ENCODE measurements at places on chromosomes 2 and 18.

- peak; percentile 23 for DNase-seq
Observed at GRCh38 chr2:32572737-32573136, 55.1 kb upstream of the TTC27 start.

DNA sequence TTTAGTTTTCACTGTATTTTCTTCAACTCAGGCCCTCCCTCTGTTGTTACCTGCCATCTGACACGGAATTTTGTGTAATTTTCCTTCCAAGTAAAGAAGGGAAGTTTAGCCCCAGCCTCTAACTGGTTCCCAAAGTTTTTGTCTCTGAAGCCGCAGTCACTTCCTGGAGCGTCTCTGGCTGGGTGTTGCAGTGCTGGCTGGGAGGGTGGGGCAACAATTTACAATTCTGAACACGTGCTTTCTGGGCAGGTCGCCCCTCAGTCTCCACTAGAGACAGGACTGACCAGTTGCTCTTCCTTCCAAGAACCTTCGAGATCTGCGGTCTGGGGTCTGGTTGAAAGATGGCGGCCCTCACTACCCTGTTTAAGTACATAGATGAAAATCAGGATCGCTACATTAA, 3.5 kb downstream of the CNDP2 start:
- peak; percentile 40 for DNase-seq

- no peak for DNase-seq
Observed at GRCh38 chr2:222494104-222494739, 69.9 kb downstream of the SGPP2 start.

DNA sequence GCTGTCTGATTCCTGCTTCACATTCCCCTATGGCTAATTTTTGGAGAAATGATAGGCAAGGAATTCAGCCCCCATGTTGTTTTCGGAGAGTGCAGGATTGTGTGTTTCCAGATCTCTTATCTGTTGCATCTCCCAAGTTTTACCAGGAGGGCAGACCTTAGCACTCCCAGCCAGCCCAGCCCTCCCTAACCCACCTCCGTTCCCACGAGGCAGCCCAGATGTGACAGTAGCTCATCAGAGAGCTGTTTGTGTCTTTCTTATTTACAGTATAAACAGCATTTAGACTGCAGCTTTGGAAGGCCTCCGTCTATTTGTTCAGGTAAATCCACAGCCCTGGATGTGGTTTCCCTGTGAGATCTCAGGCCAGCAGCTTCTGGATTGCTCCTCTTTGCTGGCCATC, 91.6 kb downstream of the THNSL2 start:
- DNase-seq = no peak

DNA sequence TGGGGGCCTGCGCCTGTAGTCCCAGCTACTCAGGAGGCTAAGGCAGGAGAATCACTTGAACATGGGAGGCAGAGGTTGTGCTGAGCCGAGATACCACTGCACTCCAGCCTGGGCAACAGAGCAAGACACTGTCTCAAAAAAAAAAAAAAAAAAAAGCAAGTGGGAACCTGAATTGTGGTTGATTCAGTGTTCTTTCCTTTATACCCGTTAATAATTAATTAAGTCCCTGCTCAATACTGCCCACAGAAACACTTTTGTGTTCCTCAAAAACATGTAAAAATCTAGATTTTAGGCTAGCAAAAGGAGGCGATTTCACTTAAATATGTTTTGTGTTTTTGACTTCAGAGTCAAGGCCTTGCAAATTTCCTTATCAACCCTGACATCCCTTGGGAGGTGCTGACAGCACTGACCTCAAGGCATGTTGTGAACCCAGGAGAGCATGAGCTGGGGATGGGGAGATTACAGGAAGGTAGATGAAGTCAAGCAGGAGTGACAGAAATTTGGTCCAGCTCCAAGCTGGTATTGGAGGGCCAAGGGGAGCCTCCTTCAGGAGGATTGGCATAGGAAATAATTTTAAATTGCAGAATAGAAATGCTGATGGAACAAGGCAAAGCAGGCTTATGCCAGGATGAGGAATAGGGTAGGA, 89.0 kb upstream of the PNPT1 start:
- no peak for DNase-seq

- peak; percentile 19 for DNase-seq
Observed at GRCh38 chr2:24984912-24985311, 13.2 kb upstream of the DNAJC27 start.

Data from amniotic epithelial cell (primary cell).